Suppressor macrophage treated with lipopolysaccharide for 4 hours (primary cell): ENCODE measurements at places on chromosomes 3 and 15.

GRCh38 chr3:117556646-117557407, 847.2 kb downstream of the TUSC7 start:
- no peak for DNase-seq

GRCh38 chr3:37740471-37740870, 121.2 kb upstream of the CTDSPL start:
- DNase-seq, result no peak

DNA sequence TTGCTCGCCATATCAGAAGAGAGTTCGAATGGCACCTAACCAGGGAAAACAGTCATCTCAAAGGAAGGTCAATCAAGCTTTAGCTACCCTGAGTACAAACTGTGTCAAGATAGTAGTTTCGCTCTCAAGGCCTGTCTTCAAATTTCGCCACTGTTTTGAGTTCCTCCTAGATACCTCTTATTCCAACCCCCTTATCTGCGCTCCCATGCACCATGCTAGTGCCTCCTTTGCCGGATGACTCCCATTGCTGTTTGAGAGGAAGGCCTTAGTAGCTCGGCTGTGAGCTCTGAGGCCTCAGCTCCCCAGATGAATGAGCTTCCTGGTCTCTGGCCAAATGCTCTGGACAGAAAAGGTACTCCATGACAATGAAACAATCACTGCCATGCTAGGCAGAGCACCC, 256.0 kb downstream of the ULK4 start:
- DNase-seq, result no peak

DNA sequence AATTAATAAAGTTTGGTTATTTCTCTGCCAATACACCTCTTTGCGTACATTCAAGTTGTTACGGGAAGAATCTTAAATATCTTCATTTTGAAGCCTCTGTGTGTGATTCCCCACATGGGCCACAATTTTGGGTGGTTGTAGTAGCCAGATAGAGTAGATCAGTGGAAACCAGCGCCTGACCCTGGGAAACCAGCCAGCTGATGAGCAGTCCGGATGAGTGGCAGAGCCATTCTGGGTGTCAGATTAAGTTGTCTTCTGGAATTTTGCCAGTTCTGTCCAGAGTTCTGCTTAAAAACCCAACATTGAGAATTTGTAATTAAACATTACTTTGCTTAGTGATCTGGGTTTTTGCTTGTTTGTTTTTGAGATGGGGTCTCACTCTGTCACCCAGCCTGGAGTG, 49.7 kb downstream of the MRPS25 start:
- DNase-seq, result no peak

- DNase-seq, result peak; percentile 24
Observed at GRCh38 chr15:98983334-98983733, 24.3 kb downstream of the PGPEP1L start.

- DNase-seq, result no peak
Observed at GRCh38 chr3:50599716-50600118, 11.9 kb downstream of the CISH start.

- no peak for DNase-seq
Observed at GRCh38 chr3:13121553-13122001, 48.3 kb upstream of the IQSEC1 start.

DNA sequence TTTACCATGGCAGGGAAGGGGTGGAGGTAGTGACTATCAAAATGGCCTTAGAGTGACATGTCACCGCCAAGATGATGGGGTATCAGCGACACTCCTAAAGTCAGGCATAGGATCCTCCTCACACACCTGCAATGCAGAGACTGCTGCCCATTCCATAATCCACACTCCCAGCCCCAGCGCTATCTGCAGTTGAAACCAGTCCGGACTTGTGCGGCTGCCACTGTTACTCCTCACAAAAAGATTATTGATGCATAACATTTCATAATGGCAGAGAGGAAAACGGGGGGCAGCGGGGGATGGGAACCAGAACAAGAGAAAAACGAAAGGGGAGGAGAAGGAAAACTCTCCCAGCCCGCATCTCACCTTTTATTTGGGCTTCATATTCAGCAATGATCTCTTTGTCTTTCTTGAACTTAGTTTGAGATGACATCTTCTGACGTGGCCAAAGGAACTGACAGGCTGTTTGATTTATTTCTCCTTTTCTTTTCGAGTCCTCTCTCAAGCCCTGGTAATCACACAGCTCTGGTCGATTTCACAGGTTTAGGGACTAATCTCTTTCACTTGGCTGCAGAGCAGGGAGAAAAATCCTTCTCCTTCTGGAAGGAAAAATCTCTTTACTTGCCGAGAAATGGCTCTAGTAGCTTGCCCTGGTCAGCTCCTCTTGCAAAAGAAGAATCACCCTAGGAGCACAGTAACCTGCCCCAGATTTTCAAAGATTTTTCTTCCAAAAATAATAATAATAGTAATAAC, 749 bp downstream of the SRGAP3 start:
- peak; percentile 13 for DNase-seq

GRCh38 chr15:27731776-27732175, 367.3 kb downstream of the OCA2 start:
- DNase-seq, result no peak

DNA sequence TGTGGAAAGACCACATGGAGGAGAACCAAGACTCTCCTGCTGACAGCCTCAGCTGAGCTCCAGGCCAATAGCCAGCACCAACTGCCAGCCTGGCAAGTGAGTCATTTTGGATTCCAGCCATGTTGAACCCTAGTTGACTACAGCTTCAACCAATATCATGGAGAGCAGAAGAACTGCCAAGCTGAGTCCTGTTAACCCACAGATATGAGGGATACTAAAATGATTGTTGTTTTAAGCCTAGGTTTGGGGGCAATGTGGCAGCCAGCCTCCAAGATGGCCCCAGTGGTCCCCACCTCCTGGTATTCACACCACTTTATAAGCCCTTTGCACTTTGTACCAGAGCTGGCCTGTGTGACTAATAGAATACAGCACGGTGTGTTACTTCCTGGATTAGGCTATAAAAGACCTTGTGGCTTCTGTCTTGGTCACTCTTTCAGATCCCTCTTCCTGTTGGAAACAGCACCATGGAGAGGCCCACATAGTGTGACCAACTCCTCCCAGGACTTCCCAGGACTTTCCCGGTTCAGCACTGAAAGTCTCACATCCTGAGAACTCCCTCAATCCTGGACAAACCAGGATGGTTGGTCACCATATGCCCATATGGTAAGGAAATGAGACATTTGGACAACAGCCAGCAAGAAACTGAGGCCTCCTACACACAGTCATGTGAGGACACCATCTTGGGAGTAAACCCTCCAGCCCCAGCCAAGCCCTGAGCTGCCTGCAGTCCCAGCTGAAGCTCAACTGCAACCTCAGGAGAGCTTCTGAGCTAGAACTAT, 32.4 kb upstream of the CDV3 start:
- DNase-seq, result peak; percentile 93

- DNase-seq, result no peak
Observed at GRCh38 chr3:136122006-136122405, 74.1 kb downstream of the MSL2 start.

- no peak for DNase-seq
Observed at GRCh38 chr15:52144656-52145178, 32.1 kb upstream of the BCL2L10 start.
